B cell (primary cell): ENCODE measurements at places on chromosomes 16 and 17. TPM values are rescaled to one million over a fixed set of nuclear protein-coding genes. Genes with fewer than 3 reads are reported as not detected.

DNA sequence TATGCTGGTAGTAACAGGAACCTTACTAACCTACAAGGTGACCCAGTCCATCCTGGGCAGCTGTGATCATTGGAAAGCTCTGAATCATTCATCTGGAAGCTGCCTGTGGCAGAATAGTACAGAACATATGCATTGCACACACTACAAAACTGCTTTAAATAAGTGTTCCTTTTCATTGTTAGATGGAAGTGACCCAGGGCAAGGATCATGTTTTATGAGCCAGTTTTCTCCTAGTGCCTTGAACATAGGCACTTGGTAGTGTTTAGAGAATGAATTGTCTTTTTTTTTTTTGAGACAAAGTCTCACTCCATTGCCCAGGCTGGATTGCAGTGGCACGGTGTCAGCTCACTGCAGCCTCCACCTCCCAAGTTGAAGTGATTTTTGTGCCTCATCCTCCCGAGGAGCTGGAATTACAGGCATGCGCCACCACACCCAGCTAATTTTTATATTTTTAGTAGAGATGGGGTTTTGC, 55.4 kb downstream of the TENT4B start:
- DNase-seq = no peak

DNA sequence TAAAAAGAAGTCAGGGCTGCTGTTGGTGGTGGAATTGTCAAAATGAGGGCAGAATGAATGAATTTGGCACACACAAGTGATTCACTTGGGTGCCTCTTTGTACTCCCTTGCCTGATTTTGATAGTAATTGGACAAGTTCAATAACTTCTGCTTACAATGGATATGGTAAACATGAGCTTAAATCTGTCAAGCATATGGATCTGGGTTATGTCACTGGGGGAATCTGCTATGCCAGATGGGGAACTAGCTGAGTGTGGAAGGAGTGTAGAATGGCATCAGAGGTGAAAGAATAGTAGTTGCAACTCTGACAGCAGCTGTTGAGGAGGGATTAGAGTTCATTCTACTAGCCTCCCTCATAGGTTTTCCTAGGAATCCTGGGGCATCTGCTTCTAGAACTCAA, 724.2 kb upstream of the CDH8 start:
- no peak for DNase-seq

DNA sequence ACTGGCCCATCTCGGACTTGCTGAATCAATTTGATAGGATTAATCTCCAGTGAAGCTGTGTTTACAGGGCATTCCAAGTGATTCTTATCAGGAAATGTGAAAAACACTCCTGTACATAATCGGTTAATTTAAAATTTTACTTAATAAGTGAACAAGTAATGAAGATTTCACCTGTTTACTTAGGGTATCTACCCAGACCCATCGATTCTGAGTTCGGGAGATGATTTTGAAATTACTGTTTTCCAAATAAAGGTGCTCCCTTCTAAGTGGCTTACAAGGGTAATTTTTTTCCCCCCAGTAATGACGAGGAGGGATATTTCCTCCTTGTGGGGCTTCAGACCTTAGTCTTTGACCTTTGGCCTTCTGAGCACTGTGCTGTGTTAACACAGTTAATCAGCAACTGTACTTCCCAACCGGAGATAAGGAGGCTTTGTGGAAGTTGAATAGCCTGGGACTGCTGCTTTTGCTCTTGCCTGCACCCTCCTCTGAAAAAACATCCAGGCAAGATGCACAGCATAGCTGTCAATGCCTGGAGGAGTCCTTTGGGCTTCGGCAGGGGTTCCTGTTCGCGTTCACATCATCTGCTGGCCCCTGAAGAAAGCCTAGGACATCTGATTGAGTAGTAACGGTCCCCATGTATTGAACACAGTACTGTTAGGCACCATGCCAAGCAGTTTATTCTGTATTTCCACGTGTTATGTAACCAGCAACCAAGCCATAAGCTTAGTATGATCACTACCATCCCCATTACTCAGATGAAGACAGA, 1.8 kb downstream of the FAHD1 start:
- no peak for DNase-seq

DNA sequence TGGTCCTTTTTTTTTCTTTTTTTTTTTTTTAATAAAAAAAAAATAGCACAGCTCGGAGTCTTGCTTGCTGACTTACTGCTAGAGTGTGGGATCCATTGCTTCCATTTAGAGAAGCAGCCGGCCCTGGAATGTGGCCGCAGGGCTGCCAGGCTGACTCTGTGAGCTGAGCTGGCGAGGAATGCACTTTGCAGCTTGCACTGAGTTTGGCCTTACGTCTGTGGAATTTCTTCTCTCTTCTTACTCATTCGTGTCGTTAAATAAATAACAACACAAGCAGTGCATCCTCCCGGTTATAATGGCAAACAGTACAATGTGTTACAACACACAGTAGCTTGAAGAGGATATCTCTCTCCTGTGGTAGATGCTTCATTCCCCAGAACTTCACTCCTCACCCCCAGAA, 69.2 kb downstream of the PRKCB start:
- DNase-seq = no peak

- DNase-seq = peak; percentile 61
Observed at GRCh38 chr17:7632492-7632894, 2.6 kb downstream of the SHBG start.

- DNase-seq = no peak
Observed at GRCh38 chr16:8458481-8459046, 131.7 kb downstream of the TMEM114 start.

DNA sequence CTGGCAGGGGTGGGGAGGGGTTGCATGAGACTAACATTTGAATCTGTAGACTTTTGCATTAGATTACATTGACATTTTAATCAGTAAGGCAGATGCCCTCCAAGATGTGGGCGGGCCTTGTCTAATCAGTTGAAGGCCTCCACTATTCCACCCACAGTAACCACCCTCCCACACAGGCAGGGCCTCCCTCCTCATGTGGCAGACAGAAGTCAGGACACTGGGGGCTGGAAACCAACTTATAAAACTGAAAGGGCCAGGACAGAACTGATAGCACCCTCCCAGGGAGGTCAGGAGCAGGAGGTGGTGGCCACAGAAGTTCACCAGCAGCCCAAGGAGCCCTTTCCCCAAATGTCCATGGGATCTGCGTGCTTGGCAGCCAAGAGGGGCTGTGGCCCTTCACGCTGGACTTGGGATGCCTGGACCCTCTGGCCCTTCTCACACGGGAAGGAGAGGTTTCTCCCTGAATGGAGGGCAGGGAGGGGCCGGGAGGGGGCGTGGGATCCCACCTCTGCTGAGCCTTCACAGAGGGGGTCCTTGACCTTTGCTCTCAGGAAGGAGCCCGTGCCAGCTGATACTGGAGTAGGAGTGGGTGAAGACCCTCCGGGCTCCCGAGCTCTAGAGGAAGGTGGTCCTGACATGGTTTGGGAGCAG, 4.6 kb downstream of the PYCR1 start:
- no peak for DNase-seq

DNA sequence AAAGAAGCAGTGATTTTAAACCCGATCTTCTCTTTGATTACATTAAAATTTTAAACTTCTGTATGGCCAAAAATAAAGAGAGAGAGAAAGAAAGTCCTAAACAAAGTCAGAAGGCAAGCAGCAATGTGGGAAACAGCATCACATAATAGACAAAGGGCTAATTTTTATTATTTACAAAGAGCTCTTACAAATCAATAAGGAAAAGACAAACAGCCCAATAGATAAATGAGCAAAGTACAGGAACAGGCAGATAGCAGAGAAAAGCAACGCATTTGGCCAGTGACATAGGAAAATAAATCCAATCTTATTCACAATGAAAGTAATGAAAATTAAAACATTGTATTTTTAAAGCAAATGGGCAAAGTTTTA, 93.1 kb downstream of the SALL1 start:
- DNase-seq = no peak

DNA sequence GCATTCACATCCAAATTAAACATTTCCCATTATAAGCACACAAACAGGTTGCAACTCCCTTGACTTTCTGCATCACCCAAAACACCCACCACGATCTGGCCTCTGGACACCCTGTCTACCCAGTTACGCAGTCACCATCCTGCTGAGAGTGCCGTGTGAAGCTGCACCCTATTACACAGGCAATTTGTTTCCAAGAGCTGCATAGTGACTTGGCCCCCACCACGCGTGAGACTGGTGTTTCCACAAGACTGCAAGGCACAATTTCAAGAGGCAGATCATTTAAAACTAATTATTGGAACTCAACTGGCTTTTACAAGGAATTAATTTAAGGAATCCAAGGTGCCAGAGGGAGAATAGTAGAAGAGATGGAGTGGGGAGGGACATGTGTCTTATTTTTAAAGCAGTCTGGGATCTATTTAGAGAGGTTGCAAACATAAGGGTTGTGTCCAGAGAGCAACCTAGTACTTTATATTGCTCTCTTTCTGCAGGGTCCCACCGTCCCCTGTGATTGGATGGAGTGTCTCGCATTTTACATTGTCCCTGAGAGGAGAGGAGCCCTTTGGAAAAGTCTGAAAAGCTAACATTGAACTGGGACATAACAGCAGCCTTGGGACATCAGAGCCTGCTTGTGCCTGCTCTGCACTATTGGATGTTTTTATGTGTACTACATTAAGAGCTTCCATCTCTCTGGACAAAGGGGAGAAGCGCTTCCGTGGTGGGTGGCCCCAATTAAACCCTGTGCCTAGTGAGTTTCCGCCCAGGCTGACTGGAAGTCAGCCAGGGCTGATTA, 8.7 kb upstream of the ADAMTS18 start:
- DNase-seq = no peak

DNA sequence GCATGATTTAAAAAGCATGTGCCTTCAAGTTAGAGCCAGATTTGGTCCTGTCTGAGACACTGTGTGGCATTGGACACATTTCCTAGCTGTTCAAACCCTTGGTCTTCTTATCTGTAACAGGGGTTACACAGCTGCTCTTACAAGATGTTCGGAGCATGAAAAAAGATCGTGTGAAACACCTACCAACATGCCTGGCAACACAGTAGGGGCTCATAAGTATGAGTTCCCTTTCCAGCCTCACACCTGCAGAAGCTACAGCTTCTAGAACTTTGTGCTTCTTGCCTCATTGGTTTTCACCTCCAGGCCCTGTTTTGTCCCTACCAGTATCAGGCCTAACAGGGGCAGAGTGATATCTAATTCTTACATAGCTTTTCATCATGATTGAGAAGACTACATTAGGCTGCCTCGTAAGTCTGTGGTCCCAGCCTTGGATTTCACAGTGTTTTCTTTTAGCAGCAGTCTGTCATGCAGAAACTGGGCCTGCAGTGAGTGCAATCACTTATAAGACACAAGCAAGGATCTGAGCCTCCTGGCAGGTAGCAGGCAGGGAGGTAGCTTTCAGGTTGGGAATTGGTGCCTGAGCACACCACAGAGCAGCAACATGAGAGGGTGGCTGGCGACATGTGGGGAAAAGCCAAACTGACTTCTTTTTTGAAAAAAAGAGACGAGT, 78.8 kb downstream of the CCDC182 start:
- peak; percentile 57 for DNase-seq

DNA sequence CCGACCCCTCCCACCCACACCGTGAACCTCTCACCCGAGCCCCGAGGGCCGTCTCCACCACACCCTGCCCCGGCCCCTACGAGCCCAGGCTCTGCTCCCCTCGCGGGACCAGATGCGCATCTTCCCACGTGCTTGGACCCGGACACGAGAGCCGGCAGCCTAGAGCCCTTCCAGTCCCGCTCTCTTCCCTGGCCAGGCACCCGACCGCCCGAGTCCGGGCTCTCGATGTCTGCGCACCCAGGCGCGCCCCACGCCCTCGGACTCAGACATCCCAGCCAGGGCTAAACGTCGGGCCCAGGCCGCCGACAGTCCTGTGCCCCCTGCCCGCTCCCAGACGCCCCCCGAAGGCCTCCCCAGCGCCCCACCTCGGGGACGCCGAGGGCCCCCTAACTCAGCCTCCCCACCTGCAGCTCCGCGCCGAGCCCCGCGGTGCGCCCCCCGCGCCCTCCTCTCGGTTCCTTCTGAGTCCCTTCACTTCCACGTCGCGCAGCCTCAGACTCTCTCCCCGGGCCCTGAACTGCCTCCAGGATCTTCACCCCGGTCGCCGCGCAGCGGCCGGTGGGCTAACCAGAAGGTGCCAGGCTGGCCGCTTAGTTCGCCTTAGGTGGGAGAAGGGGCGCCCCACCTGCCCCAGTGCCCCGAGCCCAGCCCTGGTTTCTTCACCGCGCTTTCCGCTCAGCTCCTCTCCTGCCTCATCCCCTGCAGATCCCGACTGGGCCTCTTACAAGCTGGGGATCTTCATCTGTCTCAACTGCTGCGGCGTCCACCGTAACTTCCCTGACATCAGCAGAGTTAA, 688 bp downstream of the ADAP2 start:
- peak; percentile 56 for DNase-seq

DNA sequence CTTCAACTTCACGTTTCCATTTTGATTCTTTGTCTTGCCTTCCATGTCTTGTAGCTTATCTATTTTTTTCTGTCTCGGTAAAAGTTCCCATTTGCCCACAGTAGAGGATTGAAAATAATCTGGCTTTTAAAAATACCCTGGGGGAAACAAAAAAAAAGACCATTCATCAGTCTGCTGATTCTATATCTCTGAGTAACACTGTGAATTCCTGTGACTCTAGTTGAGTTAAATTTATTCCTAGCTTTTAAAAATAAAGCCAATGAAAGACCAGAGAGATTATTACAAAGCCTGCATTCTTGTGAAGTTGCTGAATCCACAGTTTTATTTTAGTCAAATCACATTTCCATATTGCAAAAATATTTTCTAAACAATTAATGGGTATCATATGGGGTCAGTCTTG, 532.3 kb downstream of the CDH13 start:
- no peak for DNase-seq

- DNase-seq = no peak
Observed at GRCh38 chr17:57982452-57983170, 5.4 kb downstream of the VEZF1 start.

DNA sequence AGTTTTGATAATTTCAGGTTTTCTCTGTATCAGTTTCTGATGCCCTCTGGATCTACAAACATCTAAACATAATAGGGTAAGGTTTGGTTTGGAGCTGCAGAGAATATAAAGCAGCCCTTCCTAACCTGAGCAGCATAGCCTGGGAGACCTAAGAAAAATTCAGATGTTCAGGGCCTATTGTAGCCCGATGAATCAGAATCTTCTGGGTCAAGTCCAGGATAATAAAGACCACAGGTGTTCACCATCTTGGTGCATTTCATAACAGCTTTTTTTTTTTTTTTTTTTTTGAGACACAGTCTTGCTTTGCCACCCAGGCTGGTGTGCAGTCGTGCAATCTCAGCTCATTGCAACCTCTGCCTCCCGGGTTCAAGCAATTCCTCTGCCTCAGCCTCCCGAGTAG, 19.7 kb upstream of the ARHGAP17 start:
- no peak for DNase-seq

- DNase-seq = no peak
Observed at GRCh38 chr17:20095336-20096080, 86.3 kb downstream of the SPECC1 start.

DNA sequence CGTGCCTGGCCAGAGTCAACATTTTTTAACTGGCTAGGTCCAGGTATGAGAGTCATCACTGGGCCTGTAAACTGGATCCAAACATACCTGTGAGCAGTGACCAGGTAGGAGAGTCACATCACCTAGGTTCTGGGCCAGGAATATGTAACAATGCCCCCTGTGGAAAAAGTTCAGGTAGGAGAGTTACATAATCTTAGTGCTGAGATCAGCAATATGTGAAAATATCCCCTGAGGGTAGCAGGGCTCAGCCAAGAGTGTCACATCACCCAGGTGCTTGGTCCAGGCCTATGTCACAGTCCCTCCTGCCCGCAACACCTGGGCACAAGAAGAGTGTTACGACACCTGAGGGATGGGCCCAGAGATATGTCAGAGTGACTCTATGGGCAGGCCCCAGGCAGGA, 2104.7 kb downstream of the TP53TG3F start:
- no peak for DNase-seq

Gene RNU2-1
- polyA plus RNA-seq = not detected in 2 replicates

Gene PSMC3IP
- polyA plus RNA-seq = 2.8 and 3.2 TPM in 2 replicates

Gene ZNF646
- 9.2 and 14.7 TPM in 2 replicates for polyA plus RNA-seq

Gene NPW
- polyA plus RNA-seq = 0.13 and 0.36 TPM in 2 replicates

Gene ITGB3
- 0.07 and 0.76 TPM in 2 replicates for polyA plus RNA-seq
